ENCODE measurements at places on chromosomes 13 and 19.

DNA sequence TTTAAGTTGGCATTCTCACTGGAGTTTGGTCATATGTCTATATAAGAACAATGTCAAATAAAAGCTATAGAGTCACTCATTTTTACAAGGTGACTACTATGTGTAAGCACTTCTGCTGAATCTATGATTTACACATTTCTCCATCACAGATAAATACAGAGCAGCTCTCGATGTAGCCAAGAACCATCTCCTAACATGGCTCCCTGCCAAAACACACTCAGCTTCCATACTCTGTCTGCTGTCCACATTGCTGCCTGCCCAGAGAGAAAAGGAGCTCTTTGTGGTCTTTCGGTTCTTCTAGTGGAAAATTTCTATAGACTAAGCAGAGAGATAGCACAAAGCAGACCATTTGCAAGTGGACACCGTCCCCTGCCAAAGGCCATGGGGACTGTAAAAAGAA lies 190.9 kb upstream of the KLF12 start:
- no peak for DNase-seq

DNA sequence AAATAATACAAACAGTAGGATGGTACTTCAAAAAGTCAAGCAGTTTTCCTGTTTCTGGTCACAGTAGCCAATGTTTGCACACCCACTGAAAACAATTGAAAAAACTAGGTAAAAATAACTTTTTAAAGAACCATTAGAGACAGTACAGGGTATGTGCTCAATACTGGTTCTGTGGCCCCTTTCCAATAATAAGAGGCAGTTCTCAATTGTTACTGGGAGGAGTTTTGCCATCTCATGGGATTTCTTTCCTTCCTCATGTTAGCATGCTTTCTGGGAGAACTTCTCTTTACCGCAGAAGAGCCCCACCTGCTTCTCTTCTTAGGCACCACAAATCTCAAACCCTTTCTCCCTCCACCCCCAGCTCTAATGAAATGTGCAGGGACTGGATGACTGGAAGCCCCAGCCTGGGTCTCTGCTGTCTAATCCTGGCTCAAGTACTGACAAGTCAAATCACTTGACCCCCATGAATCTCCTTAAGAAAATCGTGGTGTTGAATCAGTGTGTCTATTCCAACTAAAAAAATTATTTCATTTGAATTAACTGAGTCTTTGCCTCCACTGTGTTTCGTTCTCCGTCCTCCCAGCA lies 14.6 kb downstream of the METTL21C start:
- no peak for DNase-seq

DNA sequence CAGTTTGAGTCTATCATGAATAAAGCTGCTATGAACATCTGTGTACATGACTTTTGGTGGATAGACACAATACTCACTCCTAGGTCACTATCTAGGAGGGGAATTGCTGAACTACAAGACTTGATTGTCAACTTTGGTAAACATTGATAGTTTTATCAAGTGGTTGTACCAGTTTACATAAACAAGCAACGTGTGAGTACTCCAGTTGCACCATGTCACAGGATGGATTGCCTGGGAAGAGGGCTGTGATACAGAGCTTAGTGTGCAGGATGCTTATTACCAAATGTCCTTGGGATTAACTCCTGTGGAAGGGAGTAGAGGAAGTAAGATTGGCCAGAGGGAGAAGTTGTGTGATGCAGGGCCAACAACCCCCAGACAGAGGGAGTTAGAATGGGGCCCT lies 37.7 kb downstream of the RAP2A start:
- DNase-seq = no peak

DNA sequence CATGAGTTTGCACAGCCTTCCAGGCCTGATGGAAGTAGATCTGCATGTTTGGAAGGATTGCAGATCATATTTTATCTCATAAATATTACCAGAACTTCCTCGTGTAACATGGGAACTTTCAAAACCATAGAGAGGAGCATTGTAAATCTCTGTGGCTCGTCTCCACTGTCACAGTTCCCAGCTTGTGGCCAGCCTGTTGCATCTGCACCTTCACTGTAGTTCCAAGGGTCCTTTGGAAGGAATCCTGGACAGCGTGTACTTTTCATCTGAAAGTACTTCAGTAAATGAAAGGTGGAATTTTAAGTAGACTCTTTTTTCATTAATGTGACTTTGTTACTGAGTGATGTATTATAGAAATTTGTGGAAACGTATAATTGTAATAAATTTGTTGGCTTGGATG lies 105.4 kb downstream of the ATP11A start:
- no peak for DNase-seq

GRCh38 chr13:113786262-113786841 lies 27.3 kb downstream of the TMEM255B start:
- no peak for DNase-seq

DNA sequence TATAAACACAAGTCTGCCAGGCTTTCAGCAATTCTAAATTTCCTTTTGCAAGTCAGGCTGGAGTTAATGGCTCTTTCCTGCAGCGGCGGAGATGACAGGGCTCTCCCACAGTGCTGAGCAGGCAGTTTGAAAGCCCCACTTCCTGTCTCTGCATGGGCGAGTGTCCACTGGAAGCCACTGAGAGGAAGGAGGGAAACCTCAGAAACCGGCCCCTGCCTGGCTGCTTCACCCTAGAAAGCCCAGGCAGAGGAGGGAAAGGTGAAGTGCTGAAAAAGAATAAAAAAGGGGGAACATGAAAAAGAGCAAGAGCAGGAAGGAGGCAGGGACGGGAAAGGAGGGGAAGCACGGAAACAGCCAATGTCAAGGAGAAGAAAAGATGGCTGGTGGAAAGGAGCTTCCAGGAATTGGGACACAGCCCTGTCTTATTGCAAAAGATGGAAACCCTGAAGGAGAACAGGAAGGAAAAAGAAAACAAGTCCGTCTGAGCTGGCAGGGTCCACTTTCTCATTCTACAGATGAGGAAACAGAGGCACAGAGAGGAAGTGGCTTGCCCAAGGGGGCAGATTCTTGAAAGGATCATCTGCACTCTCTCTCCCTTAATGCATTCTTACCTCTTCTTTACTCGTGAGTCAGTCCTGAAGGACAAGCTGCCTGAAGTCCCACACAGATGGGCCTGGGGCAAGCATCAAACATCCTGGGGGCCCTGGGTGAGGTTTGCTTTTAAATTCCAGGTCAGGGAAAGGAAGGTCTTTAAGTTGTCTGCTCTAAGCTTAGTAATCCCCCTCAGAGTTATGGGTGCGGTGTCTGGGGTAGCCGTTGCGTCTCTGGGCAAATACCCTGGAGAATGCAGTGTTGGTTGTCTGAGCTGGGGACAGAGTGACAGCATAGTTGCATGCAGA lies 38.8 kb upstream of the ALOX5AP start:
- no peak for DNase-seq
